ENCODE measurements at places on chromosomes 7 and 10.

GRCh38 chr7:39550411-39550810, 15.8 kb upstream of the YAE1 start:
- no peak for DNase-seq

DNA sequence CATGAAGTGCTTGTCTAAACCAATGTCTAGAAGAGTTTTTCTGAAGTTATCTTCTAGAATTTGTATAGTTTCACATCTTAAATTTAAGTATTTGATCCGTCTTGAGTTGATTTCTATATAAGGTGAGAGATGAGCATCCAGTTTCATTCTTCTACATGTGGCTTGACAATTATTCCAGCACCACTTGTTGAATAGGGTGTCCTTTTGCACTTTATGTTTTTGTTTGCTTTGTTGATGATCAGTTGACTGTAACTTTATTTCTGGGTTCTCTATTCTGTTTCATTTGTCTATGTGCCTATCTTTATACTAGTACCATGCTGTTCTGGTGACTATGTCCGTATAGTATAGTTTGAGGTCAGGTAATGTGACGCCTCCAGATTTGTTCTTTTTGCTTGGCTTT, 426.6 kb upstream of the CHRM2 start:
- DNase-seq, result no peak

DNA sequence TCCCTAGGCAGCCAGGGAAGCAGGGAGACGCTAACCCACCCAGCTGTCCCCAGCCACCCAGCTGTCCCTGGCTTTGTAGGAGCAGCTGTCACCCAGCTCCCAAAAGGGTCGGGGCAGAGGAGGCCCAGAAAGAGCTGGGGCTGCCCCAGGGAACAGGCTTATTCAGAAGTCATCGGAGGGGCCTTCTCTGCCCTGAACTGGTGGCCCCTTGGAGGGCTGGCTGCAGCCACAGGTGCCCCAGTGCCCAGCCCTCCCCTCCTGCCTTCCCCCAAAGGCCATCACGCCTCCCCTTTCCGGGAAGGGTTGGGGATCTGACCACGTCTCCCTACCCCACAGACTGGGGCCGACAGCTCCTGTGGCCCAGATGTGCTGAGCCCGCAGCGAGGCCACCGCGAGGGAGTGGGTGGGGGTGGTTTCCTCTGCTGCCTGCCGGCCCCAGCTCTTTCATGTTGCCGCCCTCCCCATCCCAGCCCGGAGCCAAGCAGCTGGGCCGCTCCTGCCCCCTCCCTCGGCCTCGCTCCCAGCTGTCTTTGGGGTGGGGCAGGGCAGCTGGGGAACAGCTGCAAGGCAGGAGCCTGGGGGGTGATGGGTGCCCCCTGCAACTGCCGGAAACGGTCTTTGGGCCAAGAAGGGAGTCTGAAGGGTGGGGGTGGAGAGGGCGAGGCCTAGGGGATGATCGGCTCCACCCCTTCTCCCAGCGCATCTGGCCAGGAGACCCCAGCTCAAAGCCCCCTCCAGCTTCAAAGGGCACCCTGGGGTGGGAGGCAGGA, 16.8 kb downstream of the TRIM8 start:
- peak; percentile 11 for DNase-seq

DNA sequence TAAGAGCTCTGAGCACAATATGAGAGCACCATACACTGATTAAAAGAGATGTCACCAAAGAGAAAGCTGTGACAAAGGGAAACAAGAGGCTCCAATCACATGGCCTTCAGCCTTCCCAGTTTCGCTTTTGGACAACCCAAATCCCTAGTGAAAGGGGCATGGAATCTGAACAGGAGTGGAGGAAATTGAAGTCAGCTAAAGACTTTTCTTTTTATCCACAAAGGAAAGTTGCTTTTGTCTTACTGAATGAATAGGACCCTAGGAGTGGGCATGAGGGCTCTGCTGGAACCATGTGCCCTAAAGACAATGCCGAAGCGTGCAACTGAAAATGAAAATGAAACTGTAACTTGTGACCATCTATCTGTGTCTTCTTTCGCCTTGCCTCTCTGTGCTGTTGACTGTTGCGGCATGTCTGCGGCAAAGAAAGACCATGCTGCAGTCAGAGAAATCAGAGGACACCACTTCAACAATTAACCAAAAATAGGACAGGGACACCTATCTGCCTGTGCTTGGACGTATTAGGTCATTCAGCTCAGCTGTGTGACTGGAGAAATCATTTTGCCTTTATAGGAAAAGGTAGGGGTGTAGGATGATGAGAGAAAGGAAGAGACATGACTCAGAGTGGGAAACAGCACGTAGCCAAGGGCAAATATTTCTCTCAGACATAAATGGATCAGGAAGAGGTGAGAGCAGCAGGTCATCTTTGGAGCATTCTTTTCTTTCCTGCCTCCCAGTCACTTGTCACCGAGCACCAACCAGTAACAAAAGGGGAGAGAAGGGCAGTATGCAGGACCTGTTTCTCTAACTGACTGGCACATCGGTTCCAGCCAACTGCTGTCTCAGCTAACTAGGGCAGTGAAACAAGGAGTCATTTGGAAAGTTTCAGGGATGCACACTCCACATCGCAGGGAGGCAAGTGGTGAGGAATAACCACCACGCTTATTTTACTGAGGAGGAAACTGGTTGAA, 12.3 kb downstream of the CAV2 start:
- peak; percentile 23 for DNase-seq

DNA sequence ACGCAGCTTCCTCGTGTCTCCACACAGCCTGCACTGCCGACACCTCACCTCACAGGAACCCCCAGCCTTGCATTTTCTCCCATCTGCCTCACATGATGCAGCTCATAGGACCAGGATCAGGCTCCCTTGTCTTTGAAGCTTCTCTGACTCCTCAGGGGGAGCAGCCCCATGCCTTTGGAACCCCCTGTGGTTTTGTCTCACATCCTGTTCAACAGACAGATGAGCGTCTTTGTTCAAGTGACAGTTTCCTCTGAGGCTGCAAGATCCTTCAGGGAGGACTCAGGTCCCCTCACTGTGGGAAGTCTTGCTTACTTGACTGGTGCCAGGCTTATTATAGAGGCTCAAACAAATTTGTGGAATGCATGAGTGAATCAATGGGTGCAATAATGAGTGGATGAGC, 667.1 kb downstream of the INHBA start:
- DNase-seq, result no peak
